ENCODE measurements at places on chromosomes 11 and 22.

- no peak for DNase-seq
These were observed 27.5 kb downstream of the TRMU start for GRCh38 chr22:46362934-46363515.

- DNase-seq = no peak
These were observed 206.5 kb downstream of the NELL1 start for GRCh38 chr11:20875889-20876288.

GRCh38 chr11:128246810-128247594, 340.4 kb downstream of the ETS1 start:
- no peak for DNase-seq

DNA sequence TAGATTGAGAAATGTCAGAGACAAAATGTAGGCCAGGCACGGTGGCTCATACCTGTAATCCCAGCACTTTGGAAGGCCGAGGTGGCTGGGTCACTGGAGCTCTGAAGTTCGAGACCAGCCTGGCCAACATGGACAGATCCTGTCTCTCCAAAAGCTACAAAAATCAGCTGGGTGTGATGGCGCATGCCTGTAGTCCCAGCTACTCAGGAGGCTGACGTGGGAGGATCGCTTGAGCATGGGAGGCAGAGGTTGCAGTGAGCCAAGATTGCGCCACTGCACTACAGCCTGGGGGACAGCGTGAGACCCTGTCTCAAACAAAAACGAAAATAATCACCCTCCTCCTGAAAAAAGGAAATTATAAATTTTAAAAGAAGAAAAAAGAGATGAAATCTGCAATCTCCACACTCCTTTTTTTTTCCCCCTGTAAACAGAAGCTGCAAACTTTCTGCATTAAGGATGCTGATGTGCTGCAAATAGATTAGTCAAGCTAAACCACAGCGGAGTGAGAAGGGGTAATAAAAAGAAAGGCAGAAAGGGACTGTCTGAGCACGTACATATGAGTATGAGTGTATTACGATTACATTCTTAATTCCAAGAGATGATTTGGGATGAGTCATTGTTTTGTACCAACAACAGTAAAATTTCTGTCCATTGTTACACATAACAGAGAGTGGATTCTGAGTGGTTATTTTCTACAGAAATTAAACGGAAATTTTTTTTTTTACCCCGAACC, 87.3 kb downstream of the SIK3 start:
- DNase-seq = no peak

GRCh38 chr22:32737811-32738497, 63.6 kb upstream of the TIMP3 start:
- no peak for DNase-seq

GRCh38 chr11:103051981-103052380, 40.0 kb downstream of the DCUN1D5 start:
- DNase-seq = no peak

DNA sequence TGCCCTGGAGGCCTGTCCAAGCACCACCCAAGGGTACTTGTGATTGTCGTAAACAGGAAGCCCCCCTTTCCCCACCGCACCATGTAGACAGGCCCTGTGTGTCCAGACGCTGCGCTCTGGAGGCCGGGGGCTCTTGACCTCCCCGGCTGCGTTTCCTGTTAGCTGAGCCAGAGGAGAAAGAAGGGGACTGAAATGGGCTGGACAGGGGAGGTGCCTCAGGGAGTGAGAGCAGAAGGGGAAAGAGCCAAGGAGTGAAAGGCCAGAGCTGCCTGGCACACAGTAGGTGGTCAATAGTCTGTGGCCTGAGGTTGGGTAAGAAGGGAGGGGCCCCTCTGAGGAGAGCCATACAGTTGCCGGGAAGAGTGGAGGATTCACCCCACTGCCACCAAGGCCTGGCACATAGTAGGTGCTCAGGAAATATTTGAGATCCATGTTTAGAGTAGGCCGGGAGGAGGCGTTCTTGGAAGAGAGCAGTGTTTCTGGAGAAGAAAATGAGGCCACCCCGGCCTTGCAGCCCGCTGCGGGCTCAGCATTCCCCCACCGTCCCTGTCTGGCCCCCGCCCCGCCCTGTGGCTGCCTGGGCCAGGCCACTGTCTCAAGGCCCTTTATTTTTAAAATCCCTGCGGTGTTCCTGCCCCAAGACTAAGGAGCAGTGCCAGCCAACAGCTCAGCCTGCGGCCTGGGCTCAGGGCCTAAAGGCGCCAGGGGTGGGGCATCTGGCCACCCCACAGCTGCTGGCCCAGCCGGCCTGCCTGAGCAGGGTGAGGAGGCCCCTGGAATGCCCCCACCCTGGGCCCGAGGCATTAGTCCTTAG, 13.6 kb upstream of the CDC42EP1 start:
- no peak for DNase-seq

DNA sequence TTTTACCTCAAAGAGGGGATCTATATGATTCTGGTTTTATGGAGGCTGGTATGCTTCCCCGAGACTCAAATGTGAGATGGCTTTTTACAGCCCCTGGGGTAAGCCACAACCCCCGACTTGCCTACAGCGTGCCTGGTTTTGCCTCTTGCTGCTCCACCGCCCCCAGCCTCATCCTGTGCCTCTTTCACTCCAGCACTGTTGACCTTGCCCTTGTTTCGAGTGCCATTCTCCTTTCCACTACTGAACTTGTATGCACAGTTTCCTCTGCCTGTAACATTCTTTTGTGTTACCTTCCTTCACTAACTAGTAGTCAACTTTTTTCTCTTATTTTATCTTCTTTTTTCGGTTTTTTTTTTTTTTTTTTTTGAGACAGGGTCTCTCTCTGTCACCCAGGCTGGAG, 219.0 kb upstream of the ZBED5 start:
- DNase-seq = no peak

- no peak for DNase-seq
These were observed 587.0 kb downstream of the DLG2 start for GRCh38 chr11:85040166-85040565.

DNA sequence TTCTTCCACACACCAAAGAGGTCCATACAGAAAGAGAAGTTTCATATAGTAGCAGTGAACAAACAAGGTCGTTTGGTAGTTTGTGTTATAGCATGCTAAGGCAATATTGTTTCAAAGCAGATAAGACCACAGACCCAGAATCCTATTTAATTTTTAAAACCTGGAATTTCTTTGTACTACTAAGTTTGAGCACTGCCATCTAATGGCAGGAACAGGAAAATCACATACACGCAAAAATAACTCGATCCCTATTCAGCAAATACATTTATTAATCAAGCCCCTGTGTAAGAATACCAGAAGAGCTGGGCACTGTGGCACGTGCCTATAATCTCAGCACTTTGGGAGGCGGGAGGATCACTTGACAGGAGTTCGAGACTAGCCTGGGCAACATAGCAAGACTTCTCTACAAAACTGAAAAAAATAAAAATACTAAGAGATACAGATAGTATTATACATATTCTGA, 2.9 kb upstream of the BTBD10 start:
- peak; percentile 17 for DNase-seq

GRCh38 chr11:76577226-76577920, 93.2 kb downstream of the LRRC32 start:
- no peak for DNase-seq

DNA sequence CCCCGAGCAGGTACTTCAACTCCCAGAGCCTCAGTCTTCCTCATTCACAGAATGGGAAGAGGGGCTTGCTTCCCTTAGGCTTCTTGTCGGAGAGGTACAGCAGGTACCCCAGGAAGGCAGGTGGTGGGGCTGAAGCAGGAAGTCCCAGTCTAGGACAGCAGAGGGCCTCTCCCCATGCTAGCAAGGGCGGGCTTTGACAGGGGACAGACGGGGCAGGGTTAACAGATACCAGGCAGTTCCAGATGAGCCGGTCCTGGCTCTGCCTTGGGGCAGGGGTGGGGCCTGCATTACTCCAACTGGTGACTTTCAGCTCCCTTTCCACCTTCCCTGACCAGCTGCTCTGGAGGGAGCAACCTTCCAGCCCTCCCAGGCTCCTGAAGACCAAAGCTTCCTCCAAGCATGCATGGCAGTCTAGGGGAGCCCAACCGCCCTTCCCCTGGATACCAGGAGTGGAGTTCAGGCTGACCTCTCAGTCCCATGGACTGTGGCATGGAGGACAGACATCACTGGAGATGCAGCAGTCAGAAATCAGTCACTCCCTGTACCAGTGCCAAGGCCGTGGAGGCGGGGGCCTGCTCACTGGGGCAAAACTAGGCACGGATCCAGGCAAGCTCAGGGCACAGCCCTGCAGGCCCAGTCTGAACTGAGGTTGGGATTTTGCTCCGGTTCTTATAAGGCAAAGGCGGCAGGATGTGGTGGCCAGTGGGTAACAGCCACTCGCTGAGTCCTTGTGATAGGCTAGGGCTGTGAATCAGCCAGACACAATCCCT, 60.5 kb downstream of the NAT10 start:
- DNase-seq = no peak

DNA sequence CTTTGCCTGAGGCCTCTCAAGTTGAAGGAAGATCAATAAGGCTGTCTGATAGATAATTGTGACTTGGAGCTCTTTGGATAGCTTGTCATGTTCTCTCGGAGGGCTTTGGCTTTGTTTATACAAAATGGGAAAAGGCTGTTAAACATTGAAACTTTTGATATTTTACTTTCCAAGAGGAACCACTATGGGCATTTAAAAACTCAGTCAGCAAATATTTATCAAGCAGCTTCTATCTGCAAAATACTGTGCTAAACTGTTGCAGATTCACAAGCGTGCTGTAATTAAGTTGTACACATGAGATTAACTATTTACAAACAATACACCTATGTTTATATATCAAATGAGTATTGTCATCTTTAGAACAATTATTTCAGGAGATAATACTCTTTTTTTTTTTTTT, 34.5 kb upstream of the SORL1 start:
- no peak for DNase-seq

GRCh38 chr22:50313021-50313420, 5.6 kb upstream of the PLXNB2 start:
- DNase-seq = no peak

- no peak for DNase-seq
These were observed 261.9 kb upstream of the ISX start for GRCh38 chr22:34804091-34804490.

GRCh38 chr11:75795276-75796090, 19.5 kb upstream of the UVRAG start:
- no peak for DNase-seq

DNA sequence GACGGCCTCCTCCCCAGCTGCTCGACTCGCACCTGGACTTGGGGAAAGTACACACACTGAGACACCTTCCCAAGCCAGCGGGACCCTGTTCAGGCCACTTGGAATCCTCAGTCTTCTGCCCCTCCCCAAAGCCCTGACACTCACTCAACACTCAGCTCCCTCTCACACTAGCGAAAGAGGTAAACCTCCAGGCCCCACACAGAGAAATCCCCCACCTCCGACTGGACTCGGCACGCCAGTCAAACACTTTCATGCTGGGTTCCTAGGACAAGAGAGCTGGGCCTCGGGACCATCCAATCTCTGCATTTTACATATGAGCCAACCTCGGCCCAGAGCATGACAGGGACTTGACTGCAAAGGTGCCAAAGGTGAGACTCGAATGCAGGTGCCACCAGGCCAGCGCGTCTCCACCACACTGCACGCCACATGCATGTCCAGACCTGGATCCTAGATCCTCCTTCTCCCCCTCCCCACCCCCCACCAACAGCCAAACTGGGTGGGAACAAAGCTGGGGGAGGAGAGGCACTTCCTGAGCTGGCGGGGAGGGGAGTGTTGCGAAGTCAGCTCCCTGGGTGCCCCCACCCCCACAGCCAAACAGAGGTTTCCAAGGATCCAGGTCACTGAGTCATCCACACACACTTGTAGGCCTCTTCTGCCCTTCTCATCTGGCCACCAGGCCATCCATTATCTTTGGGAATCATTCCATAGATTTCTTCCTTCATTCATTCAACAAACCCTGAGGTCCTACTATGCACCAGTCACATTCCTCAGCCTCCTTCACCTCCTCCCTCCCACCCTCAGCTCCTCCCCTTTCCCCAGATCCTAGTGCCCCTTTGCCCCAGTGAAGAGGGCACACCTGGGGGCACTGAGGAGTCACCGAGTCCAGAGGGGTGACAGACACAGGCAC, 10.7 kb upstream of the CD5 start:
- DNase-seq = no peak

GRCh38 chr11:44941259-44942021, 9.2 kb downstream of the TP53I11 start:
- no peak for DNase-seq

- DNase-seq = no peak
These were observed 35.2 kb downstream of the GDPD5 start for GRCh38 chr11:75490221-75491181.

DNA sequence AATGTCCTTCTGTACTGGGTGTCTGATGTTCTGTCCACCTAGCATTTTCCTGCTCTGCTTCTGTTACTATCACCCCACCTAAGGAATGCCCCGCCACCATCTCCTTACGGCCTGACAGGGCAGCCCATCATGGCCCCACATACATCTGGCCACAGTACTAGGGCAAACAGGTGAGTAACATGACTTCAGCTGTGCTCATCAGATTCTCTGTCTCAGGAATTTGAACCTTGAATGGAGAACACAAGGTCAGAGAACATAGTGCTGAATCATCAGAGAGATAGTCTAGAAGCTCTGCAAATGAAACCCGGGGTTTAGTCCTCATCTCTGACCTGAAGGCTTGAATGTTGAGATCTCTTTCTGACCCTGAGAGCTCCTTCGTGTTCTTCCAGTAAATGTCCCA, 32.4 kb downstream of the ZC3H12C start:
- no peak for DNase-seq

DNA sequence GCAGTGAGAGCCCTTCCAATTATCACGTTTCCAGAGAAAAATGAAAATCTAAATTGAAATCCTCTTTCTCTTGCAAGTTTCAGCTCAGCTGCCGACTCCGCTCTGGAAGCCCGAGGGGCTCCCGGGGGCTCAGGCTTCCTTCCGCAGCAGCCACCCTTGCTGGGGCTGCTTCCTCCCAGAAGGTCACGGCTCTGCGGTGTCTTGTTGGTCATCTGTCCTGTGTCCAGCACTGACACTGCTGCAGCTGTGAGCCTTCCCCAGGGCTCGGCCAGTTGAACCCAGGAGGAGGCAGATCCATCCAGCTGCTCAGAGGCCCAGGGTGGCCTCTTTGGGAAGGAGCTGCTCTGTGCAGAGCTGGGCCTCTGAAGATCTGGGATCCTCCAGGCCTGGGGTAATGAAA, 1337.2 kb downstream of the TBC1D22A start:
- no peak for DNase-seq

DNA sequence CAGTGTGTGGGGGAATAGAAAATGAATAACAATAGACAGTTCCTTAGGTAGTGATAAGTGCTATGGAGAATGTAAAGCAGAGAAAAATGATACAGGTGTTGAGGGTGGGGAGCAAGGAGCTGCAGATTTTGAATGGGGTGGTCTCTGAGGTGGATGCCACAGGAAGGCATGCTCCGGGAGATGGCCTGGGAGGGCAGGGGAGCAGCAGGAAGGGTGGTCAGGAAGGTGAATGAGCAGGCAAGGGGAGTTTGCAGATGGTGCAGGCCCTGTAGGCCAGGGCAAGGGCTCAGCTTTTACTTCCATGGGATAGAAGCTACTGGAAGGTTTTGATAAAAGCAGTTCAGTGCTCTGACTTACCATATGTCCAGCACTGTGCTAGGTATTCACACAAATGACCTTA, 44.8 kb downstream of the FDX1 start:
- no peak for DNase-seq

Data from neuronal stem cell (in vitro differentiated cells).